ENCODE measurements at places on chromosomes 6 and 20.

GRCh38 chr6:2989332-2990247 lies 10.1 kb upstream of the NQO2 start:
- DNase-seq, result peak; percentile 93

- DNase-seq, result no peak
Observed at GRCh38 chr6:37940074-37940847, 120.7 kb downstream of the ZFAND3 start.

GRCh38 chr6:99014061-99014460 lies 66.3 kb upstream of the FBXL4 start:
- DNase-seq, result no peak

- no peak for DNase-seq
Observed at GRCh38 chr20:38238829-38239228, 21.7 kb downstream of the KIAA1755 start.

DNA sequence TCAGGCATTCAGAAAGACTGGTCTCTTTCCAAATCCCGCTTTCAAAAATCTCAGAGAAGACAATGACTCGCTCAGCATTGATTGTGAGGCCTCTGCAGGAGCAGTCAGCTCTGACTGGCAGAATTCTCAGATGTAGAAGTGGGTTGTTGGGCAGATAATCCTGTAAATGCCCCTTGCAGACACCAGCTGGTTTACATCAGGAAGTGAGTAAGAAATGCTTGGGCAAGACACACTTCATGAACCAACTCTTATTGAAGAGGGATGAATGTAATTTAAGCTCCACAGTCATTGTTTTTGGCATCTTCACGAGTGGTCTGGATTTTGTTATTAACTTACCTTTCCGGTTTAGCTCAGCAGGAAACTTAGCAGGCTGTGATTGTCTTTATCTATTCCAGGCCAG lies 166.6 kb downstream of the PLCB4 start:
- no peak for DNase-seq

- no peak for DNase-seq
Observed at GRCh38 chr6:53377793-53378192, 29.0 kb upstream of the ELOVL5 start.

DNA sequence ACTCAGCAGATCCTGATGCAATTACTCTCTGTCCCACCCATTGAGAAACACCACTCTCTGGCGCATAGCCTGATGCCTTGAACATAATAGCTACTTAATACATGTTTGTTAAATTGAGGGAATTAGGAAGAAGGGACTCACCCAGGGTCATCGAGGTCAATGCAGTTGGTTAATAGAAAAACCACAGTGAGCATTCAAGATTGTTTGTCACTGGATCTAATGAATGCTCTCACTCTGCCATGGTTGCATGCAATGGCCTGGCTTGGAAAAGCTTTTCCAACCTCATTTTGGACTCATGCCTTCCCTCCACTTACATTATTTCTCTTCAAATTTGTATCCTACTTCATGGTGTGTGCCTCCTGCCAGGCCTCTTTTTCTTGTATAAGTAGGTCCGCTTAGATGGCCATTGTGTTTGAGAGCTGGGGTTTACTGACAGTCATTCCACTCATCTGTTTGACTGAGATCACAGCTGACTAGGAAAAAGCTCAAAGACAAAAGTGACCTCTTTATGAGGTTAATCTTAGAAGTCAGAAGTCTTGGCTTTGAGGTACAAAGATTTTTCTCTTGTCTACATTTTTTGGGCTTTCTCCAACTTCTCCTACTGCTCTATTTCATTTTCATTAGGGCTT lies 154.8 kb upstream of the RAB32 start:
- no peak for DNase-seq

- no peak for DNase-seq
Observed at GRCh38 chr20:9736373-9736772, 102.5 kb downstream of the PAK5 start.

GRCh38 chr6:30329331-30329730 lies 2.6 kb downstream of the TRIM39 start:
- DNase-seq, result no peak

DNA sequence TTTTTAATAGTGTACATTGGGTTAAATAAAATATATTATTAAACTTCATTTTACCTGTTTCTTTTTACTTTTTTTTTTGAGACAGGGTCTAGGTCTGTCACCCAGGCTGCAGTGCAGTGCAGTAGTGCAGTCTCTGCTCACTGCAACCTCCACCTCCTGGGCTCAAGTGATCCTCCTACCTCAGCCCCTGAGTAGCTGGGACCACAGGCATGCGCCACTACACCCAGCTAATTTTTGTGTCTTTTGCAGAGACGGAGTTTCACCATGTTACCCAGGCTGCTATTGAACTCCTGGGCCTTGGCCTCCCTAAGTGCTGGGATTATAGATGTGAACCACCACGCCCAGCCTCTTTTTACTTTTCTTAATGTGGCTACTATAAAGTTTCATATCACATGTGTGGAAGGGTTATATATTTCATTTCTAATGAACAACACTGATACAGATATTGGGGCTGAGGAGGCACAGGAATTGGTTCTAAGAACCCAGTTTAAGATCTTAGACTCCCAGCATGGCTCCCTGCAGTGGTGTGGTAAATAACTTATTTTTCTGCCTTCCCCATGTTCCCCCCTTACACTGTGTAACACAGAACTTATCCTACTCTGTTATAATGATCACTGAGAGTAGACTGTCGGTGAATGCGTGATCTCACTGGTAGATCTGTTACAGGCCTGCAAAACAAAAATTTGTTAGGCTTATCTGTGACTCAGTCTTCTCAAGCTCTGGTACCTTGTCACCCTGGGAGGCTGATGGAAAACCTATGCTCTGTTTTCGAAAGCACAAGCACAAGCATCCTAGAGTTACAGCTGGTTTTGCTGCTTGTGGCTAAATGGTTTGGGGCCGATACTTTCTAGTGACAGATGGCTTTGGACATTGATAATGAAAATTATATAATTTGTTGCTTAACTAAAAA lies 5.8 kb upstream of the ATXN1 start:
- DNase-seq, result no peak

DNA sequence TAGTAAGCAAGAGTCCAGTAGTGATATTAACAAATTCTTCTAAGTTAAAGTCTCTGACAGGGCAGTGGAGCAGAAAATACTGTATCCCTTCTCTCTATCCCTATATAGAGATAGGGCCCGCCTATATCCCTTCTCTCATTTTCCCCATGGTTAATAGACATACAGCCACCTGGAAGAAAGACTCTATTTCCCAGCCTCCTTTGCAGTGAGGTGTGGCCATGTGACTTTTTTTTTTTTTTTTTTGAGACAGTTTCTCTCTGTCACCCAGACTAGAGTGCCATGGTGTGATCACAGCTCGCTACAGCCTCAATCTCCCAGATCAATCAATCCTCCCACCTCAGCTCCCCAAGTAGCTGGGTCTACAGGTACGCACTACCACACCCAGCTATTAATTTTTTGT lies 16.7 kb upstream of the CDK5RAP1 start:
- DNase-seq, result no peak

GRCh38 chr6:167779993-167780655 lies 46.6 kb upstream of the AFDN start:
- no peak for DNase-seq
